ENCODE measurements at places on chromosomes 3 and 15.

DNA sequence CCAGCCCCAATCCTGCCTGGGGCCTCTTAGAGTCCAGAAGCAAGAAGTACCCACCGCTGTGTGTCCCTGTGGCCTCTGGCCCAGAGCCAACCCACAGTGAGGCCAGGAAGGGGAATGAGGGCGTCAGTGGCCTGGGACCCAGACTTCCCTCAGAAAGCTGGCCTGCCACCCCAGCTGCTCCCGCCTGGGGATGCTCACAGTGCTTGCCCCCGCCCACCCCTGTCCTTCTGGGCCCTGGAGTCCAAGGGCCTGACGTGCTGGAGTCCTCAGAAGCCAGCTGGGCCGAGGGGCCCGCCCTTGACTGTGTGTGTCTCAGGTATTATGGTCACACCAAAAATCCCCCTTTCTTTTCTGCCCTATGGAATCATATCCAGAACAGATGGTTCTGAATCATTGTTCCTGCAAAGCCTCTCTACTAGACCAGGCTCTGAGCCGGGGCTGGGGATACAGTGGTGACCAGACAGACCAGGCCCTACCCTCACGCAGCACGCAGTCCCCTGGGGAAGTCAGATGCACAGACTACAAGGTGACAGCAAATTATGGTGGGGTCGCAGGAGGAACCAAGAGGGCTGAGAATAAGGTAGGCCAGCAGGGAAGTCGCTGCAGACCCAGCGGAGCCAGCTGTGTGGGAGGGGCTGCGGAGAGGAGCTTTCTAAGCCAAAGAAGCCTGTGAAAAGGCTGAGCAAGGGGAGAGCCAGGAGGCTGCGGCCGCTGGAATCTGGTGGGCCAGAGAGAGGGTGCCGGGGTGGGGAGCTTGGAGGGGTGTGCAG lies 99.1 kb downstream of the VGLL4 start:
- peak; percentile 68 for DNase-seq

DNA sequence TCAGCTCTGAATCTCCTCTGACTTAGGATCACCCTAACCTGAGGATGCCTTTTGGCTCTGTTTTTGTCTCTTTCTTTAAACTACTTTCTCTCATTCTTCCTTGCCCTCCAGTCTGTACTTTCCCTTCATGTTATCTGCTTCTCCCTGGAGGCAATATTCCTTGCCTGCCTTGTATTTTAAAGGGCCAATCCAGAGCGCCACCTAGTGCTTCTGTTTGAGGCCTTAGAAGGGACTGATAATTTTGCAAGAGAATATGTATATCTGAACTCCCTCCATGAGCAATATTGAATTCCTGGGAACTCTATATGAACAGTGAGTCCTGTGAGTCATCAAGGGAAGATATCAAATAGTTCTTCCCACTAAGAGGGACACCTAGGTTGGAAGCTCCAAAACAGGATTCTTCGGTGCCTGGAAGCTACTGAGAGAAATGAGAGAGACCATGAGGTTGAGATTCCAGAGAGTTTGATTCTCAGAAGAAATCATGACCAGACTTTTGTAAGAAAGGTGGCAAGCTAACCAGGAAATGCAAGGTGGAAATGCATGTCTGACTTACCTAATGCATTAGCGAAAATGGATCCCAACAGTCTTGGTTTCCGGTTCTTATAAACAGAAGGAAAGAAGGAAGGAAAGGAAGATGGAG lies 203.8 kb upstream of the CD96 start:
- peak; percentile 43 for DNase-seq

DNA sequence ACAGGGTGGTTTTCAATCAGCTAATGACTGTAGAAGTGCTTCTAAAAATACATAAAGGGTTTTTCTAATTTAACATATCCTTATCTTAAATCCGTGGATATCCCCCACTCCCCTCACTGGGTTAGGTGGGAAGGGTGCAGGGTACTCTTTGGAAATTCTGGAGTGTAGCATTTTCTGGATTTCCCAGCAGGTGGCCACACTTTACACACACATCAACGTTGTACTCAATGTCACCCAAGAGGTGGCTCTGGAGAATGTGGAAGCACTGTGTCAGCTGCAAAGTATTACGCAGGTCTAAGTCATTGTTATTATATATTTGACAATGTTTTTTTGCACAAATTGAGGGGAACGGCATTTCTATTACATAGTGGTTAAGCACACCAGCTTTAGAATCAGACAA lies 168.8 kb downstream of the CHDH start:
- no peak for DNase-seq

- DNase-seq: no peak
These were observed 156.2 kb upstream of the COL8A1 start for GRCh38 chr3:99482191-99482590.

DNA sequence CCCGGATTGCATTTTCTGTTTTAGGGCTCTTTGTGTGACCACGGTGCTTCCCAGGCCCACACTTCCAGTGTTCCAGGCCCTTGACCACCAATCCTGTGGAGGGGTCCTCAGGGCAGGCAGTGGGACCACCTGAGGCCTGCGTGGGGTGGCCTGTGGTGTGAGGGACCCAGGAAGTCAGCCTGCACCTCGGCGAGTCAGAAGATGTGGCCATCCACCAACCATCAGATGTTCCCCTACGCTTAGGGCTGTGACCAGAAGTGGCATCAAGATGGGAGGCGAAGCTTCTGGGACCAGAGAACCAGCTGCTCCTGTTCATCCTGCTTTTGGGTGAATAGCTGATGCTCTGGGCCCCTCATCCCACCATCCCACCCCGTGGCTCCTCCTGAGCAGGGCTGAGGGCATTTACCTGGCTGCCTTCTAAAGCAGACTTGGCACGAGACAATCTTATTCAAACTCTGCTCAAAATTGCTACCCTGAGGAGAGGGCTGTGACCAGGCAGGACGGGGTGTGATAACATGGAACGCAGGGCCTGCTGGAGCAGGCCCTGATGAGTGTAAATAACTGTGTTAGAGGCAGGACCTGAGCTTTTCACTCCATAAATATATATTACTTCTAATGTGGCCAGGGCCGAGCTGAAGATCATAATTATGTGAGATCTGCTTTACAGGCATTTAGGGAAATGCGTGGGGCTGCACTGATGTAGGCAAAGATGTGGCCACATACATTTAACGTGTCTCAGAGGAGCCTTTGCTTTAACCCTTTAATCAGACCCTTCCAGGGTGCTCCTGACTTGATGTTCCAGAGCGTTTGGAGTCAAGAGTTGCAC lies 28.8 kb downstream of the SMAD3 start:
- DNase-seq: no peak

DNA sequence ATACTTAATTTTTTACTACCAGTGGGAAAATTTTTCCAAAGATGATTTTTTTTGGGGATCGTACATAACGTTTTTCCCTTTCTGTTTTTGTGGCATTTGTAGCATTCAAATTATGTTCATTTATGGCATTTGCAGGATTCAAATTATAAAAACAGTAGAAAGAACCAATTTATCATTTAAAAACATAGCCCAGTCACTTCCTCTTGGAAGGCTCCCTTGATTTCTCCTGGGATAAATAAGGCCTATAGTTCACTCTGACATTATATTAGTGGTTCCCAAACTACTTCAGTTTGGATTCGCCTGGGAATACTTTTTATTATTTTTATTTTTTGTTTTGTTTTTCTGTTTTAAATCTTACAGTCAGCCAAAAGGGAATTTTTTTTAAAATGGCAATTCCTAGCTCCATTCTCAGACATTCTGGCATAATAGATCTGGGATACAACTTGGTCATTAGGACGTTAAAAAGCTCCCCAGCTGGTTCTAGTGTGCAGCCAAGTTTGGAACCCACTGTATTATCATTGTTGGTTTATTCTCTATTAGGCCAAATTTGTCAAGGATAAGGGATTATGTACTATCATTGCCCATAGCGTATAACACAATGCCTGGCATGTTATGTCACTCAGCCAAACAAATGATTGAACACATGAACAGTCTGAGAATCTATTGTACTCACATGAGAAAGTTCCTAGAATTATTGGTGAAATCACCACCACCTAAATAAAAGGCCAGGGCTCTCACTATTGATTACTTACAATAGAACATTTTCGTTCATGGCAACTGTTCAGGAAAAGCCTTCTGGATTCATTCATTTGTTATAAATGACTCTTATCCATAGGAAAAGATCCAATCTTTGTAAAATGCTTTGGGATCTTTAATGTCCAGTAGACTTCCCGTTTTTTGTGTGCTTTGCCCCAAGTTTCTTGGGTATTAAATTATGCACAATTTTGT lies 28.9 kb downstream of the RARB start:
- no peak for DNase-seq

All from upper lobe of left lung (tissue), 6 donors.